CD4-positive, alpha-beta T cell treated with Interleukin-10 for 1 hour (primary cell): ENCODE measurements at places on chromosomes 7 and 10.

DNA sequence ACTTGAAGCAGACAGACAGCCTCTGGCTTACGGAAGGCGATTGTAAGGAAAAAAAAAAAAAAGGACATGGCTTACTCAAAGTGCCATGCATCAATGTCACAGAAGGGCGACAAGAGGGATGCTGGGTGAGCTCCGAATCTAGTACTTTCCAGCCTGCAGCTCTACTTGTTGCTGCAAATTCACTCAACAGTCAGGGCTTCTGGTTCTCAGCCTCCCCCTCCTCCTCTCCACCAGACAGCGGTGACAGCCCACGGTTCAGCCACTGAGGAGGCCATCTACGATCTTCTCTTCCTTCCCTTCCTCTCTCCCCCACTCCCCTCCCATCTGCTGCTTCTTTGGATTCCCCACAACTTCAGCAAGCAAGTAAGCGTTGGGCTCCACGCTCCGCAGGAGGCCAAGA, 63.5 kb downstream of the PRKAG2 start:
- DNase-seq: no peak

GRCh38 chr10:95431900-95432342, 129.2 kb downstream of the SORBS1 start:
- no peak for DNase-seq

DNA sequence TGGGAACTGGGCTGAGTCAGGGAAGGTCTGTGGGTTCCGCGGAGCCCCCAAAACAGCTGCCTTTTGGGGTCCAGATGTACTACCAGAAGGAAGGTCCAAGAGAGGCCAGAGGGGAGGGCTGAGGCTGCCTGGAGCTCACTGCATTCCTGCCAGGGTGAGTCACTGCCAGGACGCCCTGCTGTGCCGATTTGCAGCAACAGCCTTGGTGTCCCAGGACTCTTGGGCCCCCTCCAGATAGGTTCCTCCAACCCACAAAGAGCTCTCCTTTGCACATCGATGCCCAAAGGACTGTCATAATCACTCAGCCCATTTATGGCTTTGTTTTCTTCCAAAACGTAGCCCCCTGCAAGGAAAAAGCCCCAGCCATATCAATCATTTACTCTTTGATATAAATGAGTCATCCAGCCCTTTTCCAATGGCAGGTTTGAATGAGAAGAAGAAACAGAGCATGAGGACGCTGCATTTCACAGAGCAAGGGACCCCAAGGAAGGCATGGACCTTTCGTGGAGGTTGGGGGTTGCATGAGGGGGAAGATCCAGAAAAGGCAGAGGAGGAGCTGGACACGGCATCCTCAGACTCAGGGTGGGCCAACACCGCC, 32.2 kb upstream of the COL13A1 start:
- DNase-seq: no peak

DNA sequence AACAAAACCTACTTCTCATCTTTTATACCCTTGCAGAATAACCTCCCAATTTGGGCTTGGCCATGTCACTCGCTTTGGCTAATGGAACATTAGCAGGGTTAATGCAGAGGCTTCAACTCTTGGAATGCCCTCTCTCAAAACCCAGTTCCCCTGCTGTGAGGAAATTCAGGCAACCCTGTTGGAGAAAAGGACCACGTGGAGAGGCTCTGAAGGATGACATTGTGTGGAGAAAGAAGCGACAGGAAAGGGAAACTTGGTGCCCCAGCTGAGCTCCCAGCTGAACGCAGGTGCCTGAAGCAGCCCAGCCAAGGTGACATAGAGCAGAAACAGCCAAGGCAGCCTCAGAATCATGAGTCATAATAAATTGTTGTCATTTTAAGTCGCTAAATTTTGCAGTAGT, 214.2 kb upstream of the GHITM start:
- no peak for DNase-seq
